ENCODE measurements at places on chromosomes 6 and 20.

- no peak for DNase-seq
These were observed 929.6 kb downstream of the C6orf118 start for GRCh38 chr6:164379795-164380194.

- peak; percentile 60 for DNase-seq
These were observed 1.4 kb upstream of the CEP43 start for GRCh38 chr6:166997768-166998255.

DNA sequence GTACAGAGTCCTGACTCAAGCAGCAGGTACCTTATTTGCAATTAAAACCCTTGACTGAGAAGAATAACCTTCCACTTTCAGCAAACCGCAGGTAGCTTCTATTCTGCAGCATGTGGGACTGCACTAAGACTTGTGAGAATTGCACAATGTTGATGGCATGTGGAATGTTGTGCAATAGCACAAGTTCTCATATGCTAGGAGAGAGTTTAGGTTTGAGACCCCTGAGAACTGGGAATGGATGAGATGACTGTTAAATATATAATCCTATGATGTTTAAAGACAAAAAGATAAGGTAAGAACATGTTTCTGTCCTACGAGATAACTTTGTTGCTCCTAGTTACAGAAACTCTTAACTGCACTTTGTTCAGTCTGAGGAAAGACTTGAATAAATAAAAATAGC is 194.6 kb downstream of the OTOR start:
- DNase-seq, result no peak

GRCh38 chr6:35208419-35208818 is 5.3 kb upstream of the SCUBE3 start:
- no peak for DNase-seq

DNA sequence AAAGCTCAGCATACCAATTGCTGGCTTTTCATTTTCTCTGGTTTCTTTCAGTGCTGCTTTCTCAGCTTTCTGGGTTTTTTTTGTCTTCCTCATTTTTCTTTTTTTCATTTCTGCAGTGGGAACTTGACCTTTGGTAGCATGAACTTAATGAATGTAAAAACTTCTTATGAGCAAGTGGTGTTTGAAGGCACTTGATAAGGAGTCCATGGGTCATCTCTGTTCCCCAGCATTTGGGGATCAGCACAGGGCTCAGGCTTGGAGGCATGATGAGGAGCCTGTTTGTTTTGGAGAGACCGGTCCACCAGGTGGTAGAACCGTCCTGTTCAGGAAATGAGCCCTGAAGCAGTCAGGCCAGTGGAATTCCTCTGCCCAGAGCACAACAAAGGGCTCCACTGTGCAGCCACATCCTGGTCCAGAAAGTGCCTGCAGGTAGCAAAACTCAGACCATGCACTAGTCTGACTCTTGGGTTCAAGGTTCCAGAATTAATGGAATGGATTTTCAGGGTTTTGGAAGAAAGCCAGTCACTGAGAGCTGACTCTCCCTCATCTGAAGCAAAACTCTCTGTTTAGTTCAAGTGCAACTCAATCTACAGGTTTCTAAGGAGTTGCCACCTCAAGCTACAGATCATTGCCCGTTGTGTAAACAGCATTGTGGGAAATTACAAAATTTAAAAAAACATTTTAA is 52.3 kb upstream of the ADGRF1 start:
- DNase-seq, result no peak

DNA sequence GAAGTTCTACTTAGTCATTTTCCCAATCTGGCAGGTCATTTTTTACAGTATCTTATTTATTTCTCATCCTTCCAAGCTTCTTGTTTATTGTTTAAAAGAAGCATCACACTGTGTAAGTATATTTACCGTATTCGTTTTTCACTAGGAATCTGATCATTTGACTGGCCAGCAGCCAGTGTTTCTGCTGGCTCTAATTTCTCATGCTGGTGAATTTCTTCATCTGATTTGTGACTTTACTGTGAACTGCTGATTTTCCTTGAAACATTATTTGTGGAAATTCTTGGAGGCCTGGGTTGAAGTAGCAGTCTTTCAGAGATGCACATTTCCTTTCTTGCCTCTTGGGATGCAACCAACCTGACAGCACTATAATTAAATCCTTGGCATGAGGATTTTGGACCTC is 65.9 kb downstream of the PREP start:
- DNase-seq, result no peak

- peak; percentile 25 for DNase-seq
These were observed 44.5 kb upstream of the IL20RA start for GRCh38 chr6:137089305-137089704.

DNA sequence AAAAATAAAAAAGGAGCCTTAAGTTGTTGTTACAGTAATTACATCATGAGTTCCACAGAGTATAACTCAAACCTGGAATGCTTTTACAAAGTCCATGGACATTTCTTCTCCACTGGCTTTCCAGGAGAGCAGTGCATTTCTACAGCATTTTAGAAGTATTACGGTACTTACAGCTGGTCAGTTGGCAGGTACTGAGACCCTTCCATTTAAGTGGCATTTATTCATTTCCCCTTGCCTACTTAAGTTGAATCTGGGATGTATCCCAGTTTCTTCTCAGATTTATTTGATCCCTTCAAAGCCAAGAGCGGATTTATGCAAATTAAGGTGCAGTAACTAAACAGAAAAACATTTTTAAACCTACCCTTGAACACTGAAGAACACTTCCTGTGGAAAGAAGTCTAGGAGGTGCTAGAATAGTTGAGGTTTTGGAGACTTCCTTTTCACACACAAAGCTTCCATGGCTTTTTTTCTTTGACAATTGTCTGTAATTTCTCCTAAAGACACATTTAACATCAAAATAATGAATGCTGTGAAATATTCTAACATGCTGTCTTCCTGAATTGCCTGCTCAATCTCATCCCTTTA is 3.4 kb downstream of the PRDM13 start:
- no peak for DNase-seq

GRCh38 chr20:25038103-25038410 is 19.9 kb downstream of the ACSS1 start:
- DNase-seq, result no peak

DNA sequence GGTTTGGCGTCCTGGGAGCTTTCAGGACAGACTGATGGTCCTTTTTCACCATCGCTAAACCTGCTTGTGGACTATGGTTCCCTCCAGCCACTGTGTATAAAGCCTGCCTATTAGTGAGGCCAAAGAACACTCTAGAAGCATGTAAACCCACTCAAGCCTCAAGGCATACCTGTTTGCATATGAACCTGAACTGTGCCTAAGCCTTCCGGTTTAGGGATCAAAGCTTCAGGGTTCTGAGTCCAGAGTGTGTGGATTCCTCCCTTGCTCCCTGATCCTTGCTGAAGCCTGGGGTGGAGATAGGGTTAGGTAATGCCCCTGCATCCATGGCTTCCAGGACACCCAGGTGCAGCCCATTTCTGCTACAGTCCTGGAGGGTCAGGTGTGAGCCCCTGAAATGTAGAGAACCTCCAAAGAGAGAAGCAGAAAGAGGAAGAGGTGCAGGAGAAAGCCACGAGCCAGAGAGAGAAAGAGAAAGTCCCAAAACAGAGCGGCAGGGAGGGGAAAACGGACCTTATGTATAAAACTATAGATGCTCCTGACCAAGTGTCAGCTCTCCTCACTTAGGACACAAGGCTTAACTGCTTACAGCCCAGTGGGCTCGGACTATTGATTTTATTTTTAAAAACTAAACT is 93.3 kb downstream of the SCML4 start:
- no peak for DNase-seq

GRCh38 chr20:58233881-58234528 is 5.6 kb upstream of the ANKRD60 start:
- DNase-seq, result no peak

DNA sequence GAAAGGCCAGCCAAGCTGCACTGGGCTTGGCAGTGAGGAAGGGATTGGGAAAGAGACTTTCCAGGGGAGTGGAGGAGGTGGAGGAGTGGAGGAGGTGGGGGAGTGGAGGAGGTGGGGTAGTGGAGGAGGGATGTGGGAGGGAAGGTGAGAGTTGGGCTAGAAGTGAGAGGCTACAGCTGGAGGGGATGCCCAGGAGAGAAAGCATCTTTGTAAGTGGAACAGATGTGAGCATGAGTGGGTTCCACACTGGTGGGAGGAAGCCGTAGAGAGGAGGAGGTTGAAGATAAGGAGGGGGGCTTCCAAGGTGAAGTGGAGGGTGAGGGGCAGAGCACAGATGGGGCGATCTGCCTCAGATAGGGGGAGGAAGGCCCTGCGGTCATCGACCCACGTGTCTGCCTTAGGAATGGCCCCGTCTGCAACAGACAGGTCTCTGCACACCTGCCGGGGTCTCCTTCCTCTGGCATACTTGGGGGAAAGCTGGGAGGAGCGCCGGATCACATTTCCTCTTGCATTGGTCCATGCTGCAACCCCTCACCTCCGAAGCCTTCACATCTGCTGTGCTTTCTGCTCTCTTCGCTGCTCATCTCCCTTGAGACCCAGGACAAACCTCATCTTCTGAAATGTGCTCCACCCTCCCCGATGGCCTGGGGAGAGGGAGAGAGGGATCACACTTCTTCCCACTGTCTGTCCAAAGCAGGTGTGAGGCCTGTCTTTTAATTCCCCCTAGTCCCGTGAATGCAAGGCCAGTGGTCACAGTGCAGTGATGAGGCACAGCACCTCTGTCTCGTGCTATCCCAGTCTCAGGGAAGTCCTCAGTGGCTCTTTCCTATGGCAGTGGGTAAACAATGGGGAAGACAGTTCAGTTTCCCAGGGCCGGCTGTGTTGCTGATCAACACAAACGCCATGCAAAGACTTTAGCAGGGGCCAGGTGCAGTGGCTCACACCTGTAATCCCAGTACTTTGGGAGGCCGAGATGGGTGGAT is 48.6 kb upstream of the SNX9 start:
- DNase-seq, result no peak

DNA sequence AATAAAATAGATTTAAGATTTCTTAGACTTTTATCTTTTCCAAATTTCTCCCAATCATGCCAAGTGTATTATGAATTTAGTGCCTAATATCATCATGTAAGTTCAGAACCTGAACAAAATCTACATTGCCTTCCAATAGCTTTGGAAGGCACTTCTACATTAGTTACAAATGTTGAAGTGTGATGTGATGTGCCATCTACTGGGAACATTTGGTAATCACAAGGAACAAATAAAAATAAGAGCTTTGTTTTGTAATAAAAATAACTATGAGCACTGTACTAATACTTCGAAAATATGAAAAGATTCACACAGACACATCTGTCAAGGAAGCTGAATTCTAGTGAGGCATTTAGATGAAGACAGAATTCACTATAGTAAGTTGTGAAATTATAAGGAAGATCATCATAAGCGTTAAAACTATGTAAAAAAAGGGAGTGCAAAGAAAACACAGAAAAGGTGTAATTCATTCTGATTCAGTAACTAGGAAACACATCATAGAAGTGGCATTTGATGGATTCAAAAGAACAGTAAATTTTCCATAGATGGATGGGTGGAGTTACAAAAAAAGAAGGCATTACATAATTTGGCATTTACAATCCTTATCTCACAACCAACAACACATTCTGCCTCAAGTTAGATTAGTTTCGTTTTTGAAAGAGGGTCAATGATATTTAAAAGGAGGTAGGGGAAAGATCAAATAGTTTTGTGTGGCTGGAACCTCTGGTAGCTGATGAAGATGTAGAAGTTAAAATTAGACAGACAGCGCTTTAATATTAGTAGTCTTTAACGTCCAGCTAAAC is 161.0 kb downstream of the ASCC3 start:
- no peak for DNase-seq

- no peak for DNase-seq
These were observed 119.4 kb downstream of the CEBPB start for GRCh38 chr20:50309764-50310672.

GRCh38 chr6:97674802-97675201 is 391.8 kb upstream of the MMS22L start:
- no peak for DNase-seq

DNA sequence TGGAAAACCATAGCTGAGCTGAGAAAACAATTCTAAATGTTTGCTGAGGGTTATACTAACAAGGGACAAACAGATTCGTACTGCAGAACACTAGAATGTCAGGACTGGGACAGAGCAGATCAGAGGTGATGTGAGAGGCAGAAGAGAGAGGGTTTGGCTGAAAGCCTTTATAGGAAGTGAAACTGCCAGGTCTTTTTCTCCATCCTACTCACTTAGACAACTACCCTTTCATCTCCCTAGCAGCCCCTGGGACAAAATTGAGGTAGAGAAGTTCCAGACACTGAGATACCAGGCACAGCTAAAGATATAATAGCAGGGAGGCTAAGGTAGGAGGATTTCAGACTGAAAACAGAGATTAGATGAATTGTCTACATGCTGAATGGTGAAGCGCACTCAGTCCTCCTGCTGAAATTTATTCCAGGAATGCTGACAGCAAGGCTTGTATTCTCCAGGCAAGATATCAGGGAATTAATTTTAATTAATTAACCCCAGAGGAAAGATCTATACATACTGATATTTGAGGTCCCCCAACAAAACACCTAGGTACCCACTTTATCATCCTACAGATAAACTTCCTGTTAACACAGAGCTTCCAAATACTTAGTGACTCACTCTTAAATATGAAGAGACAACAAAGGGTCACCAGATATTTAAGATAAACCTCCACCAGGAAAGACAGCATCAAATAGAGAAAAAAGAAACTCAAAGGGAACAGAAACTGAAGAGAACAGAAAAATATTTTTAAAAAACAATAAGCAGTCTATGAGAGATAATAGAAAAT is 12.6 kb upstream of the EIF2S2 start:
- DNase-seq, result no peak

- peak; percentile 88 for DNase-seq
These were observed at the start of gene PMEPA1 for GRCh38 chr20:57709823-57710799. Gene PMEPA1 (minus strand): TSS chr20:57710015. CDS start chr20:57709582, 433 bp downstream.

DNA sequence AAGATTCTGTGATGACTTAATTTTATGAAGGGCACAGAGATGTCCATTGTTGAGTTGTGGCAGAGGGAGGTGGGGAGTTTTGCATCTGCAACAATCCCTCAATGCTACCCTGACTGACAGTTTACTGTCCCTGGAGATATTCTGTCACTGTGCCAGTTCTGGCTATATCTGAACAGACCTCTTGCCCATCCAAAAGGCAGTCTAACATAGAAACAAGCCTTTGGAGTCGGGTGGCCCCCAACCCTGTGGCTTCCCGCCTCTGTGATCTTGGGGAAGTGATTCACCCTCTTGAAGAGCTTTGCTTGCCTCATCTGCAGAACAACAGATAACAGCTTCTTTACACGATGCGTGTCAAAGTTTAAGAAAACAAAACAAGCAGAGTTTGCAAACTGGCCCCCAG is 3.8 kb upstream of the E2F1 start:
- DNase-seq, result no peak

- DNase-seq, result no peak
These were observed 308.2 kb downstream of the BTBD3 start for GRCh38 chr20:12225898-12226297.

- DNase-seq, result no peak
These were observed 51.4 kb upstream of the TNFAIP3 start for GRCh38 chr6:137815692-137816091.

DNA sequence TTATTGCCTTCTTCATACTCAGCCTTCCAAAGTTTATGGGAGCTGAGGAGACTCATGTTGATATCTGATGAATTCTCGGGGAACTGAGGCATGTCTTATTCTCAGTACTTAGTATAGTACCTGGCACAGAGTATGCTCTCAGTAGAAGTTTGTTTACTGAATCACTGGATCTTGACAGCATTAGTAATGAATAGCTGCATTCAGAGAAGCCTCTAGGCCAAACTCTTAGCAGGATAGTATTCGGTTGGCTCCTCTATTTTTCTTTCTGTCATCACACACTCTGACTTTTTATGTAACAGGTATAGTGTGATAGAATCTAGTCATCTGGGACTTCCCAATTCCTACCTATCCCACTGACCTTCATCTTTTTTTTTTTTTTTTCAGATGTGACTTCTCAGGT is 566.4 kb upstream of the MAN1A1 start:
- DNase-seq, result no peak

- DNase-seq, result no peak
These were observed 84.8 kb downstream of the SNX5 start for GRCh38 chr20:17883592-17884306.
